ENCODE measurements at places on chromosomes 7 and 10. TPM values are rescaled to one million over a fixed set of nuclear protein-coding genes. Genes with fewer than 3 reads are reported as not detected.

DNA sequence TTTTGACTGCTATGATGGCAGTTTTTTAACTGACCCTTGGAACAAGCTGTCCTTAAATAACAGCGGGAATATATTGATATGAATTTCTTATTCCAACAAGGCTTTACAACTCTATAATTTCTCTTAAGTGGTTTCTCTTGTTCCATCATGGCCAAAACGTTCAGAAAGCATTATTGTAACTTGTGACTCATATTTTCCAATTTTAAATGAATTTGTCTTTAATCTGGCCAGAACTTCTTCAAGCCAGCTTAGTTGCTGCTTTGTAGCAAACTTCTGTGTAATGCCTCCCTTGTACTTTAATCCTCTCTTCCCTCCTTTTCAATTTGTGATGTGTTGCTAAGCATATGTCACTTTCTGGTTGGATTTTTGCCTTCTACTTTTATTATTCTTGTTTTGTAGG lies 271.9 kb downstream of the KIF20B start:
- H3K4me1 ChIP-seq, result no peaks in the 10 kb centered on the region
- H3K27ac ChIP-seq, result no peak overlapping the region
- H3K36me3 ChIP-seq, result no peaks in the 10 kb centered on the region
- no peak overlapping the region for H3K4me3 ChIP-seq

- no peaks in the 10 kb centered on the region for H3K36me3 ChIP-seq
- H3K4me3 ChIP-seq, result no peak overlapping the region
- H3K4me1 ChIP-seq, result no peaks in the 10 kb centered on the region
- no peaks in the 10 kb centered on the region for H3K27me3 ChIP-seq
- no peak overlapping the region for H3K27ac ChIP-seq
- DNase-seq, result no peak
These were observed 79.6 kb upstream of the EMX2 start for GRCh38 chr10:117462816-117463544.

The CLDN12 gene
- 18.3 TPM for total RNA-seq

The BCCIP gene
- total RNA-seq, result 36.8 TPM

GRCh38 chr7:117281562-117281961 lies 41.3 kb downstream of the WNT2 start:
- DNase-seq, result peak; percentile 21
- H3K27me3 ChIP-seq, result no peaks in the 10 kb centered on the region
- H3K4me3 ChIP-seq, result no peak overlapping the region
- no peaks in the 10 kb centered on the region for H3K4me1 ChIP-seq
- no peaks in the 10 kb centered on the region for H3K36me3 ChIP-seq

GRCh38 chr10:43644252-43644651 lies 4.4 kb downstream of the ZNF32 start:
- H3K36me3 ChIP-seq, result peaks cover 35% of the 10 kb centered on the region
- H3K4me1 ChIP-seq, result peaks cover 12% of the 10 kb centered on the region
- H3K27me3 ChIP-seq, result no peaks in the 10 kb centered on the region
- no peak overlapping the region for H3K4me3 ChIP-seq

The GDF2 gene
- not detected for total RNA-seq

DNA sequence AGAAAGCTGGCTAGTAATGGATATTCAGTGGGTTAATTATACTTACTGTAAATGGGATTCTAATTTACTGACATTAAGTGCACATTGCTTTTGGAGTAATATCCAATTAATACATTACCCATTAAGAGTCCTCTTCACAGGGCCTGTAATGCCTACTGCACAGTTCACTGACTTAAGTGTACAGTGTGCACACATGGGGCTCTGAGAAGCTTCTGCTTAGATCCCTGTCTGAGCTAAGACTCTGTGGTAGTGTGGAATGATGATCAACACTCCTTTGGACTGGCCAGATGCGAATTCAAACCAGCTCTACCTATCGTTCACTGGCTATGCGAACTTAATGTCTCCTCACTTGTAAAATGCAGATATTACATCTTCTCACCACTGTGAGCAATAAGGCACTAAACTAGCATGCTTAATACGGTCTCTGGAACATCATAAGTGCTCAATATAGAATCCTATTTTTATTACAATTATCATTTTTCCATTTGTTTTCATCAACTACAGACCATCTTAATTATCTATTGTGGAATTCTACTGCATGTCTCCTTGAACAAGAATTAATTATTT lies 53.8 kb upstream of the SEC61G start:
- DNase-seq, result no peak
- H3K27me3 ChIP-seq, result no peaks in the 10 kb centered on the region
- peaks cover 44% of the 10 kb centered on the region for H3K4me1 ChIP-seq
- no peaks in the 10 kb centered on the region for H3K36me3 ChIP-seq
- H3K27ac ChIP-seq, result peak overlapping the region; percentile 10

DNA sequence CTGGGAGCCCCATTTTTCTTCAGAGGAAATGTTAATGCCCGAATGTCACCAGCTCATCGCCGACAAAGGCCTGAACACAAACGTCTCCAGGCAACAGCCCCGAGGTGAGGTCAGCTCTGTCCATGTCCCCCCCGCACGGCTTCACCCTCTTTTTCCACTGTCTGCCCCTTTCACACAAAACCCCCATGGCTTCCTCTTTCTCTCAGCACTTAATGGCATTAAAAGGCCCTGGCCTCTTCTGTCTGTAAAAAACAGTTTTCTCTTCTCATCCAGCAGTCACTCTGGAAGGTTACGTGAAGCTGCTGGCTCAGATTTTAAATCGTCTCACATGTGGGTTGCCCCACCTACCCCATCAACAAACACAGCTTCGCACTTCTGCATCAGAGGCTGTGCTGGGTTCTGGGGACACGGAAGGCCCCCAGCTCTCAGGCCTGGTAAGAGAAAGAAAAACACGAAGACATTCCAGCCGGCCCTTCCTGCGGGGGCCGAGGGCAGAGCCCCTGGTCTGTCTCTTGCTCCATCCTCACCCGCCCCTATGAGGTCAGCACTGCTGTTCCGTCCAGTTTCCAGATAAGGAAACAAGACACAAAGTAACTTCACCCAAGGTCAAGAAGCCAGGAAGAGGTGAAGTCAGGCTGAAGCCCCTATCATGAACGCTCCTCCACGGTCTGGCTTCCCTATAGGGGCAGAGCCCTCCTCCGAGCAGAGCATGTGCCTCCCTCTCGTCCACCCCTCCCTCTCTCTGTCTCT lies 91.1 kb upstream of the PDGFA start:
- DNase-seq, result no peak
- peak overlapping the region; percentile 63 for H3K27ac ChIP-seq
- H3K36me3 ChIP-seq, result peaks cover 4% of the 10 kb centered on the region
- H3K4me3 ChIP-seq, result no peak overlapping the region
- H3K27me3 ChIP-seq, result no peaks in the 10 kb centered on the region
- H3K4me1 ChIP-seq, result peaks cover 4% of the 10 kb centered on the region

GRCh38 chr7:70288781-70289456 lies 690.6 kb downstream of the AUTS2 start:
- H3K4me1 ChIP-seq, result no peaks in the 10 kb centered on the region
- H3K4me3 ChIP-seq, result no peak overlapping the region
- no peaks in the 10 kb centered on the region for H3K36me3 ChIP-seq
- H3K27ac ChIP-seq, result no peak overlapping the region
- no peak for DNase-seq
- H3K27me3 ChIP-seq, result no peaks in the 10 kb centered on the region

Data from esophagus muscularis mucosa (tissue), 4 donors.